CD4-positive, alpha-beta T cell (primary cell): ENCODE measurements at places on chromosomes 5 and 9.

- DNase-seq, result peak; percentile 12
Observed at GRCh38 chr5:180070756-180071530, 616 bp downstream of the RNF130 start.

DNA sequence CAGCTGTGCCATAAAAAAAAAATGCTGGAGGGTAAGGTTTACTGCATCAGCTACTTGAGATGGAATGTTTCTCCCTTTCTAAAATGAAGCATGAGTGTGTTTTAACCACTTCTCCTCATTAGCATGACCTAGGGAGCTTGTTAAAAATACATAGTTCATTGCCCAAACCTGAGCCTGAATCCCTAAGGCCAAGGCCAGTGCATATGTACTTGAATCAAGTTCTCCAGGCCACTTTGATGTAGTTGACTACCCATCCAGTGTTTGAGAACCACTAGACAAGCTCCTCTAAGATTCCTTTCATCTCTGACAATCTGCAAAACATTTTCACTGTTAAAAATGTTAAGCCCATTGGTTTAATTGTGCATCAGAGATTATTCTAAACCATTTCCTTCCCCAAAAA, 6.7 kb downstream of the TIMD4 start:
- DNase-seq, result no peak

- no peak for DNase-seq
Observed at GRCh38 chr5:6900247-6901227, 187.3 kb downstream of the TENT4A start.

DNA sequence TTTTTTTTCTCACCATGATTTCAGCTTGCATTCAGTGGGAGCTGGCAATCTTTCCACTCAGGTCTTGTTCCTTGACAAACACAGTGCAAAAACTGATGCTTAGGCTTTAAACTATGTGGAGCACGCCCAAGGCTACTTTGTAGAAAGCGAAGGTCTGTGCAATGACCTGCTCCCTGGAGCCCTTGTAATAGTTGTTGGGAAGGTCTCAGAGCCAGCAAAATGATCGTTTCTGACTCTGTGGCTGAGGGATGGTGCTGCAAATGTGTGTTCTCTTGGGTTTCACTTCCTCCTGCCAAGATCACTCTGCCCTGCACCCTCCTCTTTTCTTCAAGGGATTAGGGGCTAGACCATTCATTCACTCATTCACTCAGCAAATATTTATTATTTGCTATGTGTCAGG, 249.7 kb upstream of the MAP3K1 start:
- no peak for DNase-seq

GRCh38 chr9:23783509-23783908, 42.5 kb downstream of the ELAVL2 start:
- no peak for DNase-seq

- no peak for DNase-seq
Observed at GRCh38 chr5:170427672-170428236, 38.6 kb upstream of the KCNMB1 start.

DNA sequence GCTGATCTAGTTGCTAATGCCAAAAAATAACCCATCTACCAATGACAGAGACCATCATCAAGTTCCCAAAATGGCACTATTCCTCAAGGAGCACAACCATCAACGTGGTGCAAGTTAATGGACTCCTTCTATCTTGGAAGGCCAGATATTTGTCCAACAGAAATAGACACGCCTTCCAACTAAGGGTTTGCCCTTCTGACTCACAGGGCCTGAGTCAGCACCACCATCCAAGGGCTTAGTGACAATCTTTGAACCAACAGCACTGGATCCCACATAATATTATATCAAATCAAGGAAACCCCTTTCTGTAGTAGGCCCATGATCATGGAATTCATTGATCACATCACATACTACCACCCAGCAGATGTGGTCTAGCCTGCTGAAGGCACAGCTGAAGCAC, 84.3 kb downstream of the MED27 start:
- DNase-seq, result no peak

GRCh38 chr9:2597483-2597882, 24.1 kb upstream of the VLDLR start:
- DNase-seq, result no peak

DNA sequence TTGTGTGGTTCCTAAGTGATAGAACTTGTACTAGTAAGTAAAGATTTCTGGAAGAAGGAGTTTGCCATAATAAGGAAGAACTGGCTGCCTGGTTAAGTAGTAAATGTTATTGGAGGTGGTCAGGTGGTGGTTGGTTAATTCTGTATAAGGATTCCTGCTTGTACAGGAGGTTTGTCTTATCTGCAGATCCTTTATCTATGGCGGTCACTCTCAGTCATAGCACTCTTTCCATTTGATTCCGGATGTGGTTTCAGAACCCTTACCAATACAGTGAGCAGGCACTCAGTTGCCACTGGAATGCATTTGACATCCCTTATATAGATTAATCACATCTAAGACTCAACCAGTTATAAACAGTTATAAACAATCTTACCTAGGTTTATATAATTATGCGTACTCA, 50.3 kb downstream of the RAD50 start:
- no peak for DNase-seq

DNA sequence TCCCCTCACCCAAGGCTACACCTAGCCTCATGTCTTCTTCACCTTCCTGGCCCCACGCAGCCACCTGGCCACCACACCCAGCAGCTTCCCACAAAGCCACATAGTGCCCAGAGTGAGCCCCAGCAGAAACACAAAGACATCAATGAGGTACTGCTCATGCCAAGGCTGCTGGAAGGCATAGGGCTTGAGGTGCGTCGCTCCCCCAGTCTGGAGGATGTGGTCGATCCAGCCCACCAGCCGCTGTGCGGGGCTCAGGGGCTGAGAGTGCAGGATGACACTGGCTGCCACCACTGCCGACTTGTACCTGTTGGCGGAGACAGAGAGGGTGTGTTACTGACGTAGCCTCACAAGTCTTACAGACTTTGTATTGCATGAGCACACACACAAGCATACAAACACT, 15.8 kb upstream of the CAPSL start:
- DNase-seq, result no peak

DNA sequence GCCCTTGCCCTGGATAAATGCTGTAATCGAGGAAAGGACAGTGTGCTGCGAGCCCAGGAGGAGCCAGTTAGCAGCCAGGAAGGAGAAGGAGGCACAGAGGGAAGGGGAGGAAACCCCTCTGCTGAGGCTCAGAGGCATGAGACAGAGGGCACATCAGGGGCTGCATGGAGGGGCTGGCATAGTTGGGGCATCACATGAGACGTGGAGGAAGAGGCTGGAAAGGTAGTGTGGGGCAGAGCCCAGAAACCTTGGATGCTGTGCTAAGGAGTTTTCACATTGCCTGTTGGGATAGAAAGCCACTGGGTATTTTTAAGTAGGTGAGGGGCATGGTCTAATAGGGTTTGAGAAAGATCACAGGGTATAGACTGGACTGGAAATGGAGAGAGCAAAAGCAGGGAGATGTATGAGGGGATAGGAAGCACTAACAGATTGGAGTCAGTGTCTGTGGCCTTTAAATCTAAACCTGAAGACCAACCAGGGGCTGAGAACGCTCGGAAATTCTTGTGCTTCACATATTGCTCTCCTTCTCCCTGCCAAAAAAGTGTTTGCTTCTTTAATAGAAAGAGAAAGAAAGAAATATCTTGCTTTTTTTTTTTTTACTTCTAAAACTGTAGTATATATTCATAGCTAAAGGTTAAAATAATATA, 33.0 kb upstream of the ANGPTL2 start:
- no peak for DNase-seq

DNA sequence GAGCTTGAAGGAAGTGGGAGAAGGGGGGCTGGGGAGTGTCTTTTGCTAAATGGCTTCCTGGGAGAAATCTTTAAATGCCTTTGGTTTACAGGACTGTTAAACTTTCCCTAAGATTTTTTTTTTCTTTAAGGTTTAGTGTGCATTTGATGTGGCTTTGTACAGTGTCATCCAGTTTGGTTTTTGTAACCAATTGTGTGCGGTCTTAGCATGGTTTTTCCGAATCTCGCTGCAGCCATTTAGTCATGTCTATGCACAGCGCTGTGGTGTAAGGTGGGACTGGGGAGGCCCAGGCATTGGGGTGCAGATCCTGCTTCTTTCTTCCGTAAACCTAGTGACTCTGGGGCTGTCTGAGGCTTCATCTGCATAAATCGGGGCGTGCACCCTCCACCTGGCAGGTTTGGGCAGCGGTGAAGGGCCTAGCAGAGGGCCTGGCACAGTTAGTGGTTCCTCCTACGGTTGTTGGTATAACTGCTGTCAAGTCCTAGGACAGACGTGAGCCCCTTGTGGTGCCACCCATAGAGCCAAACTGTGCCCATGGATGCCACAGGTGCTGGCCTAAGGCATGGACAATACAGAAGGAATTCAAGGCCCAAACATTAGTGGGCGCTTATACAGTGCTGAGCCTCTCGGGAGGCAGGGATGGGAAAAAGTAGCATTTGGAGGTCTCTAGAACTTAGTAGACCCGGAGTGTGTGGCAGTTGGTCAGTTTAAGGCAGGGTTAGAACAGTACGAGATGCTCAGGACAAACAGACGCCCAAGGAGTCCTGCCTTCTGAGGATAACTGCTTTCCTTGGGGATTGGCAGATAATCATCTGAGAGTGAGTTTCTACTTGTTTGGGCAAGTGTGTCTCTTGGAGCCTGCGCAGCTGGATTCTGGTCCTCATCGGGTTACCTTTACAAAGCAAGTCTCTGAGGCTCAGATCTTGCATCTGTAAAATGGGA, 1.5 kb downstream of the PRRC2B start:
- DNase-seq, result peak; percentile 65

DNA sequence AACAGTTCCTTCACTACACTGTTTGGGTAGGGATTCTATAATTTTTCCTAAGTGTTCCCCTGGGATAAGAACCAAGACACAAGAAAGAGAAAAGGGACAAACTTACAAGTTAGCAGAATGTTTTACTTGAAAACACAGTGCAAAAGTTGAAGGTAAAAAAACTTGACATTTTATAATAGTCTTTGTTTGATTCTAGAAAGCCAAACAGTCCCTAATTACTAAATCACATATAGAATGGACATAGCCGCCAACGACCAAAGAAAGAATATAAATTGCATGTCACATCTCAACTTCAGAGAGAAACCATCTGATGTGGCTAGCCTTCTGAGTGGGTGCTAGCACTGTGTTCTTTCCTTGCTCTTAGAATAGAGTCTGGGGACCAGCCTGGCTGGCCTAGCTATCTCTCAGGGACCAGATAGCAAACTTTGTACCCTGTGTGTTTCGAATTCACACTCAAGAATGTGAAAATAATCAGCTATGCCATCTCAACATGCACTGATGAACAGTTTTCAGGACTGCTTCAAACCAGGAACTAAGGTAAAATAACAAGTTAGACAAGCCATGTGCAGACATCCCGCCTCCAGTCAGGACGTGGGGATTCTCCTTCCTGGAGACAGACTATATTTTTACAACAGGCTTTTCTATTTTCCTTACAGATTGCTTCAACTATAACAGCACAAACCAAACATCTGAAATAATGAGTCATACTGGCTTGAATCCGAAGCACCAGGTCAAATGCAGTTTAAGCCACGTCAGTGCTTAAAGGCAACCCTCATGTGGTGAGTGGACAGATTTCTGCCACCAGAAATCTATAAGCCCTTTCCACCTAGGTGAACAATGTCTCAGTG, 53.7 kb downstream of the LHFPL2 start:
- no peak for DNase-seq

DNA sequence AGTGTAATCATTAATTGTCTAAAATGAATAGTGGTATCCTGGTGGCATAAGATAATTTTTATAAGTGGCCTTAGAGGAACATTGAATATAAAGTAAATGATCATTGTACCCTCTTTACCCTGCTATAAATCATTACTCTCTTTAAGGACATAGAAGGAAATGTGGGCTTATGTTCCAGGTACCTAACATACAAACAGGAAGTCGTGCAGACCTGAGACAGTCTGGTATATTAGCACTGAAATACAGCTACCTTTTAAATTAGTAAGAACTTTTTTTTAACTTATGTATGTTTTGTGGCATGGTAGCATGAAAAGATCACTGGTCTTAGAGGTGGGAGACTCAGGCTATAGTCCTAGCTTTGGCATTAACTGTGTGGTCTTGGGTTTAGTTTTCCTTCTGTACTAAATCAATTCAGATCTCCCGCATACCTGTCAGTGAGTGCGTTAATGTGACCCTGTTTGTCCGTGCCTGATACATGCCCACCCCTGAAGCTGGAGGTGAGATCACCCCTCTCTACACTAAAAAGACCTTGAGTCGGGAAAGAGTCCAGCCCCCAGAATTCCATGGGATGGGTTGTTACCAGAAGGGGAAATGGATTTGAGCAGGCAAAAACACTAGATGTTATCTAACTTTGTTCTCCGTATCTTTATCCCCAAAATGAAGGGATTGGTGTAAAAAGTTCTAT, 59.4 kb upstream of the ERBIN start:
- no peak for DNase-seq

DNA sequence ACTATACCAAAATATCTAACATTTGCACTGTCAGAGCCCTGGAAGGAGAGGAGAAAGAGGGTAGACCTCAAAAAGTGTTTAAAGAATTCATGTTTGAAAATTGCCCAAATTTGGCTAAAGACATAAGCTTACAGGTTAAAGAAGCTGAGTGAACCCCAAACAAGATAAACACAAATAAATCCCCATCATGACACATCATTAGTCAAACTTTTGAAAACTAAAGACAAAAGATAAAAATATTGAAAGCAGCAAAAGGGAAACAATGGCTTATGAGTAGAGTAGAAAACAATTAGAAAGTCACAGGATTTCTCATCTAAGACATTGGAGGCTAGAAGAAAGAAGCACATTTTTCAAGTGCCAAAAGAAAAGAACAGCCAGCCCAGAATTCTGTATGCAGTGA, 6.1 kb upstream of the UBLCP1 start:
- DNase-seq, result no peak

- no peak for DNase-seq
Observed at GRCh38 chr9:37640246-37640645, 10.5 kb upstream of the FRMPD1 start.

DNA sequence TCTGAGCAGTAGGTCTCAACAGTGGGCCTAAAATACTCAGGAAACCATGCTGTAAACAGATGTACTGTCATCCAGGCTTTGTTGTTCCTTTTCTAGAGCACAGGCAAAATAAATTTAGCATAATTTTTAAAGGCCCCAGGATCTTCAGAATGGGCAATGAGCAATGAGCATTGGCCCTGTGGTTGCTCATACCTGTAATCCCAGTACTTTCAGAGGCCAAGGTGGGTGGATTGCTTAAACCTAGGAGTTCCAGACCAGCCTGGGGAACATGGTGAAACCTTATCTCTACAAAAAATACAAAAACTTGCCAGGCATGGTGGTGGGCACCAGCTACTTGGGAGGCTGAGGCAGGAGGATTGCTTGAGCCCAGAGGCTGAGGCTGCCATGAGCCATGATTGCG, 13.5 kb upstream of the PCBD2 start:
- no peak for DNase-seq

DNA sequence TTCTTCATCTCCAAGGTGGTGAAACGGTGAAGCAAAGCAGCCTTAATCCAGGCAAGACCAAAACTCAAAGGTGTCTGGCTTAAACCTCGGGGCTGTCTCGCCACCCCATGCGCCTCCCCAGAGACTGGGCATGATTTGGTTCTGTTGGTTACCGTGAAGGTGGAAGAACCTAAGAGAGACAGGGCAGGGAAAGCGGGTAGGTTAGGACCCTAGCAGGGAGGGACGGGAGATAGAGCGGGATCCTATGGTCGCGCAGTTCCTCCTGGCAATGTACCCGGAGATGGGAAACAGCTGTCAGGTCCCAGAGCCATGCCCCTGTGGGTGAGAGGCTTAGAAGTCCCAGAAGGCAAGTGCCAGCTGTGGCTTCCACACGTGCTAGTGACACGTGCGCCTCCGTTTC, 418.3 kb upstream of the IRX1 start:
- no peak for DNase-seq

GRCh38 chr5:87195104-87195591, 72.5 kb upstream of the RASA1 start:
- DNase-seq, result no peak
